ENCODE measurements at places on chromosomes 3 and 15.

DNA sequence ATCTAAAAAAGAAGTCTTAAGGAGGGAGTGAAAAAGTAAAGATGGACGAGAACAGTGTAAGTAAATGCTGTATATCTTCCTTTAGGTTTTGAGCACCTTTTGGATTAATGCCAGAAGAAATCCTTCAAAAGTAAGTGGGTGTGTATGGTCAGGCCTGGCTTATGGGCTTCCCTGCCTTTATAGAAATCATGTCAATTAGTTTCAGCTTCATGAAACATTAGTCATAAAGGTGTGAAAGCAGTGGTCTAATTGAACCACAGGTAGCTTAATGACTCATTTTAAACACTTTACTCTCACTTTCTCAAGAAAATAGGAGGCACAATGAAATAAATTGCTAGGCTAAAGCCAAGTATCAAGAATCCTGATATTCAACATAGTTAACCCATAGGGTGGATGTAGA lies 467.4 kb upstream of the DPPA4 start:
- DNase-seq, result no peak

- no peak for DNase-seq
These were observed 201.1 kb downstream of the NR1D2 start for GRCh38 chr3:24145981-24146822.

- DNase-seq, result no peak
These were observed 102.1 kb upstream of the ETV5 start for GRCh38 chr3:186210852-186211500.

- DNase-seq, result no peak
These were observed 31.4 kb downstream of the ALS2CL start for GRCh38 chr3:46661776-46662766.

DNA sequence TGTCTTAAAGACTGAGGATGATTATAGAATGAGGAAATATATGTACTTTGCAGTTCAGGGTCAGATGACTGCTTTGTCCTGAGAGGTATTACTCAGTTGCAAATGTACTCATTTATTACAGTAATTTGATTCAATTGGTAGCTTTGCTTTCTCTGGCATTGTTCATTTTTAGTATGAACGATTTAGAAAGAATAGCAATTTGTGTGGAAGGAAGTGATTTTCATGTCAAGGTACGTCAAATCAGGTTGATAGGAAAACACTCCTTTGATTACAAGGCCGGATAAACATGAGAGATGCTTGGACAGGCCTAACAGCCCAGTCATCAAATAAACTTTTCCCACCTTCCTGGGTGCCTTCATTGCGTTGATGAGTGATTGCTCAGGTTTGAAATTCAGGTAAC lies 53.8 kb downstream of the UNC13C start:
- no peak for DNase-seq

GRCh38 chr3:186260726-186261125 lies 101.3 kb downstream of the DGKG start:
- no peak for DNase-seq

DNA sequence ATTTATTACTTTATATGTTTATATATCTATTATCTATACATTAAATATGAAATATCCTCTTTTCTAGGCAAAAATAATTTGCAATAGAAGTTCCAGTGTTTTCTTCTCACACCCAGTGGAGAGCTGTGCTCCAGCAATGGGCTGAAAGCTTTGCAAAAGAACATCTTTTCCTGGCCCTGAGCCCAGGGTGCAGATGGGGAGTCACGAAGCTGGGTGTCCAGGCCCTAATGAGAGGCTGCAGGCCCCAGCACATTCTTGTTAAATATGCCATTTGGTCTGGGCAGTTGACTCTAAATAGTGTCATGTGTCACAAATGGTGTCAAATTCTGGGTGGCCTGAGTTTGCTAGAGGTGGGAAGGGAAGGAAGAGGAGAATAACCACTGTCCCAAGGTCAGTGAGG lies 5.7 kb downstream of the NTRK3 start:
- no peak for DNase-seq

DNA sequence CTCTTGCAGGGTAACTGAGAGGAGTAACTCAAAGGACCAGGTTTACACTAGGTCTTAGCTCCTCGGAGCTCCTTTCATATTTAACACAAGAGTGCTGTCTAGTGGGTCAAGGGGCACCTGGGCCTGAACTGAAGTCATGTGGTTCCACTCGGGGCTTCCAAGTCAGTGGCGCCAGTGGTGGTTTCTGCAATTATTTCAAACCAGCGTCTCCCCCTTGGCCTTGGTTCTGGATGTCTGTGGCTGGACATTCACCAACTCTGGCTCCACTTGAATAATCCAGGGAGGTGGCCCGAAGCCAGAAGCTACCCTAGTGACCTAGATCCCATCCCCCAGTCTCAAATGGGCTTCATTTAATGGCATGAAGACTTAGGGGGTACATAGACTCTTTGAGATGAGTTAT lies 144.3 kb upstream of the ADAMTS9 start:
- DNase-seq, result no peak

Measured in activated CD4-positive, alpha-beta T cell treated with anti-CD3 and anti-CD28 coated beads, Interleukin-2, amount 50 U/mL, for 4 hours (primary cell).